Stimulated activated CD8-positive, alpha-beta memory T cell treated with anti-CD3 and anti-CD28 coated beads, Interleukin-7, amount 100 ng/mL, for 1 hour (primary cell): ENCODE measurements at places on chromosomes 16 and 17.
A peak's percentile ranks its signal among the peaks of the same experiment; 100 is the strongest.

GRCh38 chr17:16489431-16489830 is 2.6 kb downstream of the LRRC75A start:
- DNase-seq: no peak

GRCh38 chr16:11217651-11218603 is 38.1 kb downstream of the SOCS1 start:
- no peak for DNase-seq

DNA sequence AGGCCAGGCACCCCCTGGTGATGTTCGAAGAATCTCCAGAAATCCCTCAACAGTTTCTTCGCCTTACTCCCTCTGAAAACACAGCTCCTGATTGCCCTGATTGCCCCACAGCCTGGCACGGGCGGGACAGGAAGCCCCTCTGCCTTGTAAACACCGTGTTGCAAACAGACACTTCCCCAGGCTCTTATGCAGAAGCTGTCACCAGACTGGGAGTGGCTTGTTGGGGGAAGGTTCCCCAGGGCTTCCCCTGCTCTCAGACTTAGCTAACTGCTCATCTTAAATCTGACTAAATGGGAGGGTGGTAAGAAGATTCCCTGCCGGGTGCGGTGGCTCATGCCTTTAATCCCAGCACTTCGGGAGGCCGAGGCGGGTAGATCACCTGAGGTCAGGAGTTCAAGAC is 11.2 kb downstream of the PIK3R5 start:
- peak; percentile 53 for DNase-seq

- no peak for DNase-seq
Observed at GRCh38 chr16:3645108-3645503, 9.4 kb upstream of the DNASE1 start.

GRCh38 chr17:37191219-37191618 is 184.6 kb upstream of the C17orf78 start:
- no peak for DNase-seq

- no peak for DNase-seq
Observed at GRCh38 chr16:825341-826061, 25.0 kb upstream of the GNG13 start.

- DNase-seq: no peak
Observed at GRCh38 chr16:28312327-28312726, 20.0 kb downstream of the SBK1 start.

DNA sequence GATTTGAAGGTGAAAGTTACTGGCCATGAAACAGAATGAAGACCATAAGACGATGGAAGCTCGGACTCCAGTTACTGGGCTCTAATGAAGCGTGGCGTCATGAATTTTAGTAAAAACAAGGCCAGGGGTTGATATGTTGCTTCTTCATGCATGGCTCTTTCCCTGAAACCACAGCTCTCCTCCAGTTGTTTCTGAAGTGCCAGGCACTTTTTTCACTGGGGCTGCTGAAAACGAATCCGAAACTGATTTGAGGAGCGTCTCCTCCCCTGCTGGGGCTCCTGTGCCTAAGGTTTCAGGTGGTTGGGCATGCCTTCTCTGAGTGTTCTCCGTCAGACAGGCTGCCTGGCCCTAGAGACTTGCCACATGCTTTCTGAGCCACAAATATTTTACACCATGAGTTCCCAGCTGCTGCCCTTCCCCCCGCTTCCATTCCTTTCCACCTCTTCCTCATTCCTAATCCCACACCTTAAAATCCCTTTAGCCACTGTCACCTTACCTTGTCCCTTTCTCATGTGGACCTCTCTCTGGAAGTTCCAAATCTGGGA is 3.7 kb upstream of the MYL4 start:
- no peak for DNase-seq

GRCh38 chr16:67378642-67379041 is 14.7 kb downstream of the TPPP3 start:
- no peak for DNase-seq

GRCh38 chr17:50192618-50193291 is 8.7 kb downstream of the COL1A1 start:
- DNase-seq: no peak

DNA sequence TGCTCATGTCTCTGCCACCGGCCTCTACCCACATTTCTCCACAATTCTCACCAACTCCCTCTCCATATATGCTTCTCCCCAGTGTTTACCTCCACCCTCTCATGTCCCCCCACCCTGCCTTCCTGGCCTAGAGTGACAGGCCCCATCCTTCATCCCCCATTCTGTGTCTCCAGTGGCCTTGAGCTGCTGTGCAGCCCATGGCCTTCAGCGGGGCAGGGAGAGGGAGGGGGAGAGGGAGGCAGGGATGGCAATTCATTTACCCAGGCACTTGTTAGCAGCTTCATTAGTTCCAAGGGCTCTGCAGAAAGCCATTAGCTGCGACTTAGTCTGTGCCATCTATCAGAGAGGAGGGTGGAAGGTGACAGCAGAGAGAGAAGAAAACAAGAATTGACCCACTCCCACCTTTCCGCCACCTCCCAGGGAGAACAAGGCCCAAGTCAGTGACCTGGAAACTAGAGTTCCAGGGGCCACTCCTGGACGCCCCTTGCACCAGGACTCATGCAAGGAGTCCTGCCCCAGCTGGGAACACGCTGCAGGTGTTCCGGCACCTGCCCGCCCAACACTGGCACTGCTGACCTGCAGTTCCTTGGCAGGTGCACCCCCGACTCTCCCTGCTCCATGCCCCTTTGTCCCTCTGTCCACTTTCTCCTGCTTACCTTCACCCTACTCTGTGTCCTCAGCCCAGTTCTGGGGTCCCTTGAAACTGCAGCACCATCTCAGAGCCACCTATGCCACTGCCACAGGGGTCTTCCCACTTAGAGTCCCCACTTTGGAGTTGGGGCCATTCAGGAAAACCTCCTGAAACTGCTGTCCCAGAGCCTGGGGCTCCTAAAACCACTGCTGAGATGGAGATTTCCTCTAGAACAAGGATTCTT is 23.5 kb upstream of the PYY start:
- no peak for DNase-seq

DNA sequence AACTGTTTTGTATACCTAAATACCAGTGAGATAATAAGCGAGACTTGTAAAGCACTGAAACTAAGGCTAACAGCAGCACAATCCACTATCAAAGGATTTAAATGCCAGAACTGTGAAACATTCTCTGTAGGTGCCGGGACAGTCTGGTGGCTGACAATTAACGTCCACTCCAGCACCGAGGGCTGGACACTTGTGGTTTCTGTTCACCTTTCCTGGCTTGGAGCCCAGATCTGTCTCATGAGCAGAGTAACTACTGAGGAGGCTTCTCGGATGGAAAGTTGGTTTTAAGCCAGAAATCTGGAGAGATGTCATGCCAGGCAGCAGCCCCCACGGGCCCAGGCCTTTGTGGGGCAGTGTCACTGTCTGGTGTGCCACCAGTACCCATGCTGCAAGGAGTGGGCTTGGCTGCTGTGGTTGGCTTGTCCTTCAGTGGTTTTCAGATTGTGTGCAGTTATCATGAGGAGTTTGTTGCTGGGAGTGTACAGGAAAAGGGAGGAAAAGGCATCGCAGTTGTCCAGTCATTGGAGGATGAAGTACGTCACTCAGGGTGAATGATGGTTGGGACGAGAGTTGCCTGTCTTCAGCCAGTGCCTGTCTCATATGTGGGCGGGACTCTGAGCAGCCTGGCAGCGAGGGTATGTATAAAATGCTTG is 35.5 kb downstream of the UBN1 start:
- no peak for DNase-seq
